ENCODE measurements at places on chromosomes 11 and 22.

- DNase-seq = no peak
These were observed 12.1 kb downstream of the ACP2 start for GRCh38 chr11:47236482-47236881.

- DNase-seq = peak; percentile 26
These were observed 2.4 kb downstream of the UCP2 start for GRCh38 chr11:73980001-73980961.

DNA sequence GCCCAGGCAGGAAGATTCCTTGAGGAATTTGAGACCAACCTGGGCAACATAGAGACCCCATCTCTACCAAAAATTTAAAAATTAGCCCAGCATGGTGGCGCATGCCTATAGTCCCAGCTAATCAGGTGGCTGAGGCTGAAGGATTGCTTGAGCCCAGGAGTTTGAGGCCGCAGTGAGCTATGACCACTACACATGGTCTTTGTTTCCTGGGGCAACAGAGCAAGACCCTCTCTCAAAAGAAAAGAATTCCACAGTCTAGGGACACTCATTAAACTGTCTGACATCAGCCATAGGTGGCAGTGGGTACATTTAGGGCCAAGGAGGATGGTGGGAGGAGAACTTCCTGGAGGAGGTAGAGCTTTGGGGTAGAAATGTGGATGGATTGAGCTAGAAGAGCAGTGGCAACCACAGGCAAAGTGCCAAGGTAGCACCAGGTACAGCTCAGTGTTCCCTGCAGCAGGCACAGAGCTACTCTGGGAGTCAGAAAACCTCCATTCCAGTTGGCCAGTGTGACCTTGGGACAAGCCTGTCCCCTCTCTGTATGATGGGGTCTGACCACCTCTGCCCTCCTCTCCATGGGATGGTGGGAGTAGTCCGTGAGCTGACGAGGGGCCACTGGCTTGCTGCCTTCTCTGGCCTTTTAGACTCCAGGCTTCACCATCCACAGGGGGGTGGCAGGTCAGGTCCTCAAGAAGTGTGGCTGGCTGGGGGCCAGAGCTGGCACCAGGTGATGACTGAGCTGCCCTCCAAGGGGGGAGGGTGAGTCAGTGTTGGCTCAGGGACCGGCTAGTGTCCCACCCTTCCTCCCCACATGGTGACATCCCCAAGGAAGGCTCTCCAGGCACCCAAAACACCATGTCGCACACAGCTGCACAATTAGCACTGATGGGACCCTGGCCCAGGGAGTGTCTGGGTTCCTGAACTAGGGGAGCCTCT, 3.7 kb upstream of the CLCF1 start:
- DNase-seq = no peak

DNA sequence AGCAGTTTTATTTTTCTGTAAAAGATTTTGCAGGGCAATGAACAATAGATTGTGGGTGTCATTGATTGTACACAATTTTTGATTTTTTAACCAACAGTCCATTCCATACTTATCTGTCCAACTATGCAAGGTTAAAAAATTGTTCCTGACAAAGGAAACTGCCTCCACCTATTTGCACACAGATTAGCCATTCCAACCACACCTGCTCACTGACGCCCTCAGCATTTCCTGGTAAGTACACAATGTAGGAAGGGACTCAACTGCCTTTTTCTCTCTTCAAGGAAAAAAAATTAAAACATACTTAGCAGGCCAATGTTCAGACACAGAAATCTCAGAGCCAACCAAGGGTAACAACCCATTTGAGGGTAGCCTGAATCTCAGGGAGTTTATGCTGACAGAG, 4.3 kb upstream of the FUT4 start:
- no peak for DNase-seq

GRCh38 chr11:1864231-1864630, 11.3 kb downstream of the LSP1 start:
- DNase-seq = no peak

DNA sequence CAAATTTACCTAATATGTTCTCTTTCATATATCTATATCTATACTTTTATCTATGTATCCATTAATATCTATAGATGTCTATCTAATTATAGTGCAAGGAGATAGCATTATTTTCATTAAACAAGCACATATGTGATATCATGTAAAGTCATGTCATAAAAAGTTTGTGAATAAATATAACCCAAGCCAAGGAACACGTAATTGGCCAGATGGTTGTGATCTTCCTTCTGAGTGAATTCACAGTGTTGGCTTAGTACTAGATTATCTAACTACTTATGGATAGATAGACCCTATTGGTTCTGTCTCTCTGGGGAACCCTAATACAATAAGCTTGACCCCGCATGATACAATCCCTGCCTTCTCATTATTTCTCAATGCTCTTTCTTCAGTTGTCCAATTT, 484.4 kb downstream of the LRRC4C start:
- DNase-seq = no peak

DNA sequence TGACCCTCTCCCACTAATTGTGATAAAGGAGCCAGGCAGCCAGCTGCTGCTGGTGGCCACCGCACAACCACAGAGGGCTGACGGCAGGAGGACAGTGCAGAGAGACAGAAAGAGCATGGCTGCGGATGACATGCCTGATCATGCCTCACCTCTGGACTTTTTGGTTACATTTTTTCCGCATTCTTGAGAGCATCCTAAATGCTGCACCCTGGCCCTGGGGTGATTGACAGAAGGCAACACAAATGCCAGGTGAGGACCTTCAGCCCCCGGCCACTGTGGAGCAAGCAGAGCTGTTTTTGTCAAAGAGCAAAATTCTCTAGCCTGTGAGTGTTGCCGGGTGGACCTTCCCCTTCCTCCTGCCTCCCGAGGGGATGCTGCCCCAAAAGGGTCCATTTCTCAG, 78.5 kb downstream of the RPS6KA4 start:
- no peak for DNase-seq

- DNase-seq = no peak
These were observed 48.8 kb downstream of the ACAT1 start for GRCh38 chr11:108170184-108170583.

DNA sequence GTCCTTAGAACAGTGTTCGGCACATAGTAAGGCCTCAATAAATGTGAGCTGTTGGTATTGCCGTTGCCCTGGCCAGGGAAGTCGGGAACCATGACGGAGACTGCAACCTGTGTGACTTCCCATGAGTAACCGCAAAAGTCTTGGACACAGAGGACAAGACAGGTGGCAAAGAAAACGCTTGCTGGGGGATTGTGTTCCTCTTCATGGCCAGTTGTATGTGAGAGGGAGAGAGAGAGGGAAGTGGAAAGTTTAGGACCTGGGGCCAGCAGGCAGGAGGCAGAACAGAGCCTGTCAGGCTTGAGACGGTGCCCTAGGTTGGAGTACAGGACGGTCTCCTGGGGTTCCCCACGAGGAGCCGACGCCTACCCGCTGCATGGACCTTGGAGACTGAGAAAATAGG, 90.2 kb downstream of the CEP164 start:
- DNase-seq = no peak

- DNase-seq = no peak
These were observed 30.8 kb downstream of the APLP2 start for GRCh38 chr11:130100381-130101095.

GRCh38 chr11:10606536-10607208, 38.2 kb upstream of the LYVE1 start:
- DNase-seq = no peak

- no peak for DNase-seq
These were observed 72.4 kb downstream of the RTL6 start for GRCh38 chr22:44425694-44426045.

DNA sequence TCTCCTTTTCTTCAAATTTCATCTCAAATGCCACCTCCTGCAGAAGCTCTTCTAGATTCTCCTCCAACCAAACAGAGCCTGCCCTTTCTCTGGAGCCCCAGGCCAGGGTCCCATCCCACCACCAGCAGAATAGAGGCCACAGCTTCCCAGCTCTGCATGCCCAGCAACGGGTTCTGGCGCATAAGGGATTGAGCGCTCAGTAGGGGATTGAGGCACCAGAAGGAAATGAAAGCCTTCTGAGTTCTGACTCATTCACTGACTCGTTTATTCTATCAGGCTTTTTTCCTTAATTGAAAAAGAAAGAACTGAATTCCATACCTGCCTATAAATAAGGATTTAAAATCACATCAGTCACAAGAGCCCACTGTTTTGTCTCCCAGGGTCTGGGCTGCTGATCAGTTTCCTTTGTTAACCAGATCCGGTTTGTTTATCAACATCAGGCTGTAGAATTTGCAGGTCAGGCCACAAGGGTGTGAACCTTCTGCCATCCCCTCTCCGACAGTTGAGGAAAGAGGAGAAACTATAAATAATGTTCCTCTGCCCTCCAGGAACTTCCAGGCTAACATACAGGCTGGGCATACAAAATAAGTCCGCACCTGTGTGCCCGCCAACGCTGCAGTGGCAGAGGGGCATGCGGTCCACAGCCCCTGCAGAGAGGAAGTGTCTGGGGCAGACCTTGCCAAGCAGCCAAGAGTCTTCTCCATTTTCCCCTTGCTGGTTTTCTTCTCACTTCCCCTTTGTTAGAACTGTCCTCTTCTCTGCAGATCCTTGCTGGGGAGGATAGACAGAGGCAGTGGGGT, 63.5 kb upstream of the PRDM11 start:
- no peak for DNase-seq

GRCh38 chr11:65887723-65888162, 528 bp downstream of the FIBP start:
- DNase-seq = no peak

DNA sequence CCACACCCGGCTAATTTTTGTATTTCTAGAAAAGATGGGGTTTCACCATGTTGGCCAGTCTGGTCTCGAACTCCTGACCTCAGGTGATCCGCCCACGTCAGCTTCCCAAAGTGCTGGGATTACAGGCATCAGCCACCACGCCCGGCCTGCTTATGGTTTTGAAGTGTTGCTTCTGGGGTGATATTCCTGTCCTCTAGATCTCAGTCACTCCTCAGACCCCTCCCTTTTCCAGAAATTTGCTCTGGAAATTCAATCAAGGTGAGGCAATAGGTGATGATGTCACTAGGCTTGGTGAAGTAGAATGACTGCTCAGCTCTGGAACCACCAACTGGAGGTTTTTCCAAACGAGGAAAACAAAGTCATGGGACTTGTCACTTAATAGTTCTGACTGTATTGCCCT, 36.6 kb upstream of the CREB3L1 start:
- no peak for DNase-seq

DNA sequence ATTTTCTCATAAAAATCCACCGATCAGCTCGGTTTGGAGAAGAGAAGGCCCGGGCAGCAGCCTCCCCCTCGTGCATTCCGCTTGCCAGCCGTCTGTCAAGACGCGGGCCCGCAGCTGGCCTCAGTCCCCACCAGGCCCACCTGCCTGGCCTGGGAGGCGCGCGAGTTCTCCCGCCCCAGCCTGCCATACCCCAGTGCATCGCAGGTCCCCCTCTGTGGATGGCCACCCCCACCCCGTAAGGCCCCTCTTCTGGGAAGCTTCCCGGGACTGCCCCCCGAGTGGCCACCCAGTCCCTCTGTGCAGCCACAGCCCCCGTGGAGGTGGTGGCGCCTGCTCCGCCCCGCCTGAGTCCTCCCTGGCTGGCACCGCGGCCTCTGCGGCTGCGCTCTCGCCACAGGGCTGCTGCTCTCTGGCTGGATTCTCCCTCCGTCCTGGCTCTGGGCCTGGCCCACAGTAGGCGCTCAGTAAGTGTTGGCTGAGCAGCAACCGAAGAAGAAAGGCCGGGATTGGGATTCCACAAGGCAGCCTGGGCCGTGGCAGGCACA, 74.0 kb upstream of the TCF20 start:
- DNase-seq = no peak

- DNase-seq = no peak
These were observed 844.3 kb upstream of the TENM4 start for GRCh38 chr11:80284946-80285785.

- DNase-seq = no peak
These were observed 2.3 kb downstream of the CCDC85B start for GRCh38 chr11:65892661-65893317.

- no peak for DNase-seq
These were observed 128.5 kb upstream of the LMO1 start for GRCh38 chr11:8392166-8392565.

GRCh38 chr11:69362315-69362714, 68.4 kb downstream of the MYEOV start:
- no peak for DNase-seq

GRCh38 chr11:65212226-65212801, 30.6 kb downstream of the CAPN1 start:
- no peak for DNase-seq
